ENCODE measurements at places on chromosomes 7 and 10.

- no peak for DNase-seq
Measured at GRCh38 chr7:42479452-42479815, 242.4 kb upstream of the GLI3 start.

DNA sequence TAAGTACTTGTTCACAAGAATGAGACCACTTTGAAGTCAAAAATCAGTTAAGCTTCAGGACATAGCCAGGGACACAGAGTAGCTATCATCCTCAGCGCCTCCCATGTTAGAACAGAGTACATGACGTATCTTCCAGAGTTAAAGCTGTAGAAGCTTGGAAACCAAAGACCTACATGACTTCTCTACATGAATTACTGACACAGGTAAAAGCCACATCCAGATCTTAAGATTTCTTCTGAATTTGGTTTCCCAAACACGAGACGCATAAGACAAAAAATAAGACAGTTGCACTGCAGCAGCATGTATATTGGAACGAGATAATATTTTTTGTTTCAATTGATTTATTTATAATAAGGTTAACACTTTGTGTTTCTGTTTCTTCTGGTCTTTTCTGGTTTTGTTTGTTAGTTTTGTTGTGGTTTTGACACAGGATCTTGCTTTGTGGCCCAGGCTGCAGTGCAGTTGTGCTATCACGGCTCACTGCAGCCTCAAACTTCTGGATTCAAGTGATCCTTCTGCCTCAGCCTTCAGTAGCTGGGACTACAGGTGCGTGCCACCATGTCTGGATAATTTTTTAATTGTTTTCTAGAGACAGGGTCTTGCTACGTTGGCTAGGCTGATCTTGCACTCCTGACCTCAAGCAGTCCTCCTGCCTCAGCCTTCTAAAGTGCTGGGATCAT is 10.2 kb upstream of the EPC1 start:
- DNase-seq: no peak

- no peak for DNase-seq
Measured at GRCh38 chr7:19561121-19561805, 147.6 kb downstream of the POLR1F start.

DNA sequence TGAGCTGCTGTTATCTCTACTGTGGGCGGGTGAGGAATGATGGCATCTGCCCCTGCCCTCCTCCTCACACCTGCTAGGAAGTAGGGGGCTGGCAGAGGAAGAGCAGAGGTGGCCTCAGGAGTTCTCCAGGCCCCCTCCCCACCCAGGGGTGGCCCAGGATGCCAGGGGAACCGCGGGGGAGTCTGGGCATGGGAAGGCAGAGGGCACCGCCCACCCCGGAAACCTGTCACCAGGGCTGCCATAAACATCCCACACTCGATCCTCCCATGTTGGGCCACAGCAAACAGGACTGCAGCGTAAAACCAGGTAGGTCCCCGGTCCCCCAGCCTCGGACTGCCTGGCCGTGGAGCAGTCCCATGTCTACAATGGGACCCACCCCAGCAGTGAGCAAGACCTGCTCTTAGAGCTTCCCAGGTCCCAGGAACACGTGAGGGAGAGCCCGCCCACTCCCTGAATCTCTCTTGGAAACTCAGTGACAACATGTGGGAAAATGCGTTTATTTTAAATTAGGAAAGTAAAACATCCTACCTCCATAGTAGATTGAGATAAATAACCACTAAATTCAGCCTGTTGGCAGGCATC is 23.4 kb downstream of the EBF3 start:
- no peak for DNase-seq

DNA sequence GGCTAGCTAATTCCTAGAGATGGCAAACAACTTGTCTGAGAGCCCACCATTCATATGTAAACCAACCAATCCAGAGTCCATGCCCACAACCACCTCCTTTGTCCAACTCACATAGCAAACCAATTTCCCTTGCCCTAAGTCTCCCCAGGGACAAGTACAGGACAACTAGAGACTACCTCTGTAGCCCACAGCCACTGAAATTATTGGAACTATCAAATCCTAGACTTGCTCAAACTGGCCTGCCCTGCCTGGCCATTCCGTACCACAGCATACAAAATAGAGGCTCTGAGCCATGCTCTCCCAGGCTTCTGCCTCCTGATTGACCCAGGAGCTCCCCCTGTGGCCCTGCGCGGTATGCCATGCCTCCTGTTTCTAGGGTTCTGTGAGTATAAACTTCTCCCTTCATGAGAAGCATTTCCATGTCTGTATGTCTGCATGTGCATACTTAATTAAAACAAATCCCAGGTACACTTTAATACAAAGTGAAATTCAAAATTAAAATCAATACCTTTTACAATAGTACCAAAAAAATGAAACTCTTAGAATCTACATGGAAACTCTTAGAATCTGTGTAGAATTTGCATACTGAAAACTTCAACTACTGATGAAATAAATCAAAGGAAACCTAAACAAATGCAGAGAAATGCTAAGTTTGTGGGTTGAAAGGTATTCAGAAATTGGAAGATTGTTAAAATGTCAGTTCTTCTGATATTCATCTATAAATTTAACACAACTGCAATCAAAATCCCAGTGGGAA is 4.0 kb upstream of the HECW1 start:
- DNase-seq: no peak

GRCh38 chr7:47584536-47584895 is 2.6 kb upstream of the TNS3 start:
- DNase-seq: no peak

GRCh38 chr10:14142606-14143250 is 188.0 kb downstream of the FRMD4A start:
- no peak for DNase-seq

DNA sequence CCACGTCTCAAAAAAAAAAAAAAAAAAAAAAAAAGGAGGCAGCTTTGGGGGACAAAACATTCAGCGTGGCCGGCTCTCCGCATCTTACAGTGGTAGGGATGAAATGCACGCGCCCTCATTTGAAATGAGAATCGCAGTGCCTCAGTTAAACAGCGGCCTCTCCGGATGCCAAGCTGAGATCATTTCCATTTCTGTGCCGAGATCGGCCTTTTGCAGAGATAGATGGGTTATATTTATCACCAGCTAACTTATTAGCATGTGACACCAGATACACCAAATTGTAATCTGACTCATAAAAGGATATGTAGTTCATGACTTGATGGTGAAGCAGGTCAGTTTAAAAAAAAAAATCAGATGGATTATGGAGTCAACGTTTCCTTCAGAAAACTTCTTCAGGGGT is 138.7 kb downstream of the CUX1 start:
- no peak for DNase-seq

GRCh38 chr10:71409516-71410104 is 12.9 kb downstream of the CDH23 start:
- no peak for DNase-seq

- no peak for DNase-seq
Measured at GRCh38 chr7:31850601-31851000, 163.6 kb downstream of the PPP1R17 start.

DNA sequence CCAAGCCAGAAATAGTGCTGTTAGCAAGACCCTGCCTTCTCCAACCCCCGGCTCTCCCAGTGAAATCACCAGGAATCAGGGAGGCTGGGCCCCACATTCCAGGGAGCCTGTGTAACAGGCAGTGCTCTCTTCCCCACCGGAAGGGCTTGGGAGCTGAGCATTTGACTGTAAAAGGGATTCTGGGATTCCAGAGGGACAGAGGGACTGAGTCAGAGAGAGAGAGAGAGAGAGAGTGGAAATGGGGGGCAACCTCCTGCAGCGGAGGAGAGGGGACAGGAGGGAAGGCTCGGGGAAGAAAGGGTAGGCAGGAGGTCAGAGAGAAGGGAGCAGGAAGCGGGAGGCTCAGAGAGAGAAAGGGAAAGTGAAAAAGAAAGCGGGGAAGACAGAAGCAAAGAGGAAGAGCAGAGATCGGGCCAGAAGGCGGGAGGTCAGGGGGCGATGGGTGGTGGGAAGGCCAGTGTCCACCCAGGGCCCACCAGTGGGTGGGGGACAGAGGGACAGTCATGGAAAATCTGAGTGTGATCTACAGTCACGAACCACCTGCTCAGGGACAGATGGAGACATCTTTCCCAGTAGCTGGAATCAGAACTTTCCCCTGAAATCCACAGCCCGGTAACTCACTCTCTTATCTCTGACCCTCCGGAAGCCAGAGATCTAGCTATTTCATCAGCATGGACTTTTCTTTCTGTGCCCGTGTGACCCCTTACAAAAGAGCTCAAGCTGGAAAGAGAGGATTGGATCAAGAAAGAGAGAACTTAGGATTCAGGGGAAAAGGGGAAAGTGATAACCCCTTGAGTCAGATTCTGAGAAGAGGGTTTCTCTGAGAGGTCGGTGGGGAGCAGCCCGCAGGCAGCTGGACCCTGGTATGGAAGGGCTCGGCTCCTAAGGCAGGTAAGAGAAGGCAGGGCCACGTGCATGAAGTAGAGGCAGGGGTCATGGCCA is 4.6 kb upstream of the SERPINE1 start:
- DNase-seq: peak; percentile 47

DNA sequence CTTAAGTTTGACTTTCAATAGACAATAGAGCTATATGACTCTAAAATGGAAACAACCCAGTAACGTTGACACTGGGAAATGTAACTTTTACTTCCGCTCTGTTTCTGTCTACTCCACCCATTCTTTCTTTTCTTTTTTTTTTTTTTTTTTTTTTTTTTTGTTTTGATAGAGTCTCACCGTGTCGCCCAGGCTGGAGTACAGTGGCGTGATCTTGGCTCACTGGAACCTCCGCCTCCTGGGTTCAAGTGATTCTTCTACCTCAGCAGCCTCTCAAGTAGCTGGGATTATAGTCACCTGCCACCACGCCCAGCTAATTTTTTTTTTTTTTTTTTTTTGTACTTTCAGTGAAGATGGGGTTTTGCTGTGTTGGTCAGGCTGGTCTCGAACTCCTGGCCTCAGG is 13.9 kb downstream of the PRSS2 start:
- DNase-seq: no peak

DNA sequence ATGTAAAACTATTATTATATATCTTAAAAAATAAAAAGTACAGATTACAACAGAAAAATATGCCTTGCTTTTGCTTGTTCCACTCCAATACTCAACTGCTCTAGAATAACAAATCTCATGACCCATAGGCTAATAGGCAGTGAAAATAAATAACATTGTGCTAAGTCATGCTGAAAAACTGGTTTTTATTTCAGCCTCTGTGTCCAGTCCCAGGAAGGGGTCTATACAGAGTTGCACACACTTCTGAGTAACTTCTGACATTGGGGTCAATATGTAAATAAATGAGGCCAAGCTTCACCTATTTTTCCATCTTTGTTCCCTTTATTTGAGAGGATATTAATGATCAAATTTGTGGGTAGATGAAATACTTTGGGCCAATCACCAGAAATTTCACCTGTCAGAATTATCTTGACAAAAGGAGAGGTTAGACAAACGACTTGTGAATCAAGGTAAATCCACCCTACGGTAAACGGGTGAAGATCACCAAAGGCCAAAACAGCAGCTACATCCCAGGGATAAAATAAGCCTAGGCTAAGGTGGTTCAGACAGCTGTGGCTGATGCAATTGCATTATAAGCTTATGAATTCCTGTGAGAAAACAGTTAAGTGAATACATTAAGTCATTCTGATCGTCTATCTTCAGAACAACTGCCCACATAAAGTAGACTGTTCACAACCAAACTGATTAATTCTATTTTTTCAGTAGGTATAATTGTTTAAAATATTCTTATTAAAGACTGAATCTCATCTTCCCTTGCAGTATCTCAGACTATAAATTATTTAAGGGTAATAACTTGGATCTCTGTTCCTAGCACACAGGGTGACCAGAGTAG is 87.5 kb downstream of the UBE2H start:
- peak; percentile 40 for DNase-seq

DNA sequence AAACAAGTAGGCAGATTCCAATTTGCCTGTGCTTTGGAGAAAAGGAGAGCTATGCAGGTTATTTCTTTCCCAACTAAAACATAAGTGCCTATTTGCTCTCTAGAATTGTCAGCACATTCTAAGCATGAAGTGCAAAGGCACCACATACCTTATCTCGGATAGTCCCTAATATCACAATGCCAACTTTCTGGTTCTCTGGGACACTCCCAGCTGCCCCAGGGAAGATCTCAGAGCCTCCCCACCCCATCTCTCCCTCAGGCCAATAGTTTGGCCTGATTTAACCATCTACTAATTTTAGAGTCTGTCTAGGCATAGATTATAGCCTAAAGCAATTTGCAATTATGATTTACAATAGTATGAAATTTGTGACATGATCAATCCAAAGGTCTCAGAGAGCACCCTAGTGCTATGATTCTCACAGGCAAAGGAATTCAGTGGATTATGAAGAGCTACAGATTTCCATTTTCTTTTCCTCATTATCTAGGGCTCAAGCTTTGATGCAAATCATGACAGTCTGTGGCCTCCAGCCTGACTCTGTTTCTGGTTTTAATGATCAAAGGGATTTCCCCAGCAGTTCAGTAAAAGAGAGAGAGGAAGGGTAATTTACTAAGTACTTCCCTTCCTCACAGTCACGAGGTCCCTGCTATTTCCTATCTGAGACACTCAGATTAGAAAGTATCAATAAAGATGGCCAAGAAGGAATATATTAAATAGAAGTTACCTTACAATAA is 29.0 kb upstream of the IL6 start:
- no peak for DNase-seq

DNA sequence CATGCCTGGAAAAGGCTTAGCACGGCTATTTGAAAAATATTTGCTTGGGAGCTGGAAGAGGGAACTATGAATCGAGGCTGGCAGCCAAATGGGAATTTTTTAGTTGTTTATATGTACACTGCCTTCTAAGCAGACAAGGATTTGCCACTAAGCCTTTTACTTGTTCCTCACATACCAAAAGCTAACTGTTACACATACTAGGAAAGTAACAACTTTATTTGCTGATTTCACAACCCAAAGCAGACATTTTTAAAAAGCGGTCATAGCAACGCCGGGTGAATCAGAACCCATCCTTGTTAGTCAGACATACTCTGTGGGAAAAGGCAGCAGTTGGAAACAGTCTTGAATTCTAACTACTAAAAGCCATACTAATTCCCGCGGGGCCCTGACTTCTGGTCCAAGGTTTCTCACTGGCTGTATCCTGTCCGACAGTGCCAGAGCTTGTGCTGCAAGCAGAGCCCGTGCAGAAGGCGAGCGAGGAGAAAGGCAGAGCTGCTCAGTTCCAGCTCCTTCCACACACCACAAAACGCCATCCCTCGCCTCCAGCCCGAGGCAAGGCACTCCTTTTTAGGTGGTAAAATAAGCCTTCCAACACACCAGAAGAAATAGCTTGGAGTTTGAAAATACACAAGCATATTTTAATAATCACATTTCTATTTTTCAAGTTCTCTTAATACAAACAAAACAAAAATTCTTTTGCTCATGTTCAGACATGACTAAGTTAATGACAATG is 89.2 kb downstream of the RNF216 start:
- peak; percentile 65 for DNase-seq

GRCh38 chr7:120825576-120825975 is 32.4 kb downstream of the TSPAN12 start:
- DNase-seq: no peak

GRCh38 chr10:96075977-96076376 is 32.6 kb downstream of the CCNJ start:
- no peak for DNase-seq

- no peak for DNase-seq
Measured at GRCh38 chr10:48772059-48772458, 87.4 kb downstream of the WDFY4 start.

Data from brain pericyte (primary cell).